Kidney (tissue), 22 donors: ENCODE measurements at places on chromosomes 3 and 15.

DNA sequence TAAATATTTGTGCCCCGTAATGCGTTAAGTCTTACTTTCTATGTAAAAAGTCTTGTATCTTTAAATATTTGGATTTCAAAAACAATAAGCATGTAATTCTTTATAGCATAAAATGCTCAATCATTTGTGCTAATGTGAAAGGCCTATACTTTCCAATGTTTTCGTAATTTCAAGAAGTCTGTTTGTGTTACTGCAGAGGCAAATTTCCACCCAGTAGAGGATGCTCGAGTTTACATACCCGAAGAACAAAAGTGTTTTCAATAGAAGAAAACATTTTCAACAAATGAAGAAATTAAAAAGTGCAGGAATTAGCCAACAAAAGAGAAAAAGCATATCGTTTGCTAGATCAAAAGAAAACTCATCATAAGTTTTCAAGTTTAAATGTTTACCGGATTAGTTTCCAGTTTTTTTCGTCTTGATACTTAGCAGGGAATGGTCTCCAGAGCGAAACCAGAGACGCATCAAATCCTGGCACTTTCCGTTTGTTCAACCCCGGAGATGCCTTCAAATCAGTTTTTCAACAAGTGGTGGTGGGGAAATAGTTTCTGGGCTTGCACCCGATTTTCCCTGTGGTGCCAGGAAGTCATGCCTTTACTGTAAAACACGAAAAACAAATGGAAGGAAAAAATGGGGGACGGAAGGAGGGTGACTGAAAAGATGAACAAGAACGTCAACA, 1.0 kb downstream of the CGGBP1 start:
- DNase-seq, result peak; percentile 35

GRCh38 chr3:30319713-30320112, 286.7 kb upstream of the TGFBR2 start:
- DNase-seq, result peak; percentile 55

- no peak for DNase-seq
These were observed 101.1 kb upstream of the THRB start for GRCh38 chr3:24595796-24596195.

GRCh38 chr3:194189243-194189791, 53.4 kb downstream of the HES1 start:
- DNase-seq, result no peak

DNA sequence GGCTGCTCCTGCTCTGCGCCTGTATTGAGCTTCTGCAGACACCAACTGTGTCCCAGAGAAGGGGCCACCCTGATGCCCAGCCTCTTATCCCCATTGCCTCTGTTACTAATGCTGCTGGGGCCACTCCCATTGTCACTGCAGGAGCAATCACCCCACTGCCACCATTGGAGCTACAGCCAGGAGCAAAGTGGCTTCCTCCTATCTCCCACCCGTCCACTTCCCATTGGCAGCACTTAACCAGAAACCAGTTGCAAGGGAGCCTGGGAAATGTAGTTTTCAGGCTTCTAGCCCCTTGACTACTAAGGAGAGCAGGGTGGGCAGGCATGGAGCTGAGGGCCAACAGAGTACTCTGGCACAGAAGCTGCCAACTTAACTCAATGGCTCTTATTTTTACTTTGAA, 55.9 kb upstream of the KLF13 start:
- no peak for DNase-seq

- DNase-seq, result no peak
These were observed 53.5 kb downstream of the SUCNR1 start for GRCh38 chr3:151926956-151927355.

- no peak for DNase-seq
These were observed 7.3 kb downstream of the ACOX2 start for GRCh38 chr3:58529516-58530353.

DNA sequence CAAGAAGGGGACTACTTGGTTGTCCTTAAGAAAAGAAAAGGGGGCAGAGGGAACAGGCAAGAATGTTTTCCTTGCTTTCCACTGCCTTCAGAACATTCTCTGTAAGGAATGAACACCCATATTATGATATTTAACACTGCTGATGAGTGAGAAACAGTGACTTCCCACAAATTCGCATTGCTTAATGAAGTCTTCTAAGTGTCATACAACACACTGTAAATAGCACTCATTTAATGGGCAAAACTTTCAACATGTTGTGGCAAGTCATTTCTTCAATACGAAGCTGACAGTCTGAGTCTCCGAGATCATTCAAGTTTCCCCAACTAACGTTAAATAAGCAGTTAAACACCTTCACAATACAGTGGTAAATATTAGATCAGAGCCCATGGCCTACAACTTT, 464.4 kb downstream of the SHQ1 start:
- no peak for DNase-seq

DNA sequence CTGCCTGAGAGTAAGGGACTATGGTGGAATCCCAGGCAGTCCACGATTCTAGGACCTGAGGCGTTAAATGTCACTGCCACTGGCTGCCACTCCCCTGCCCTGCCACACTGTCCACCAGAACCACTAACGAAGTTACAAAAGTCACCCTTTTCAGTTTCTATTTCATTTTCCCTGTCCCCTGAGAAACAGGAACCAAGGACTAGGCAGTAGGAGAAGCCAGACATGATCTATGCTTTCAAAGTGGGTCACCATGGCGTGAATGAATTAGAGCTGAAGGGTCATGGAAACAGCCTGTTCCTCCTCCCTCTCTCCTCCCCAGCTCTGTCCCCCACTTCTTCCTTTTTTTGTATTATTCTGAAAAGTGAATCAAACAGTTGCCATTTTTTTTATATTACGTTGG, 9.1 kb upstream of the ADPRH start:
- no peak for DNase-seq

GRCh38 chr3:169563775-169564059, 99.8 kb downstream of the MECOM start:
- no peak for DNase-seq

GRCh38 chr3:120820748-120821147, 78.2 kb downstream of the GTF2E1 start:
- no peak for DNase-seq

DNA sequence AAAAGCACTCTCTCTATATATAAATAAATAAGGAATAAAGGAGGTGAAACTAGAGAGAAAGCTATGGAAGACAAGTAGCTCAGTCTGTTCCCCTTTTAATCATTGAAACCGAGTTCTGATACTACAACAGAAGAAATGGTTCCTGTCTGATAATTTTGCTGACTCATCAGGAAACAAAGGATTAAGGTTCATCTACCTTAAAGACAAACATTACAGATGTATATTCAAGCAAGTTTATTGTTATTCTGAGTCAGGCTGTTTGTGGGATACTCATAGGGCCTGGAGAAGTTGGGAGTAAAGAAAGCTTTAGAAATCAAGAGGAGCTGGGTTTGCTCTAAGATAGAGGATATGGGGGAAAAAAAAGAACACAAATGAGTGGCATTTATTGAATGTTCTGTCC, 566.0 kb downstream of the ROBO2 start:
- no peak for DNase-seq

- no peak for DNase-seq
These were observed 37.2 kb downstream of the BHLHE40 start for GRCh38 chr3:5016211-5017161.

DNA sequence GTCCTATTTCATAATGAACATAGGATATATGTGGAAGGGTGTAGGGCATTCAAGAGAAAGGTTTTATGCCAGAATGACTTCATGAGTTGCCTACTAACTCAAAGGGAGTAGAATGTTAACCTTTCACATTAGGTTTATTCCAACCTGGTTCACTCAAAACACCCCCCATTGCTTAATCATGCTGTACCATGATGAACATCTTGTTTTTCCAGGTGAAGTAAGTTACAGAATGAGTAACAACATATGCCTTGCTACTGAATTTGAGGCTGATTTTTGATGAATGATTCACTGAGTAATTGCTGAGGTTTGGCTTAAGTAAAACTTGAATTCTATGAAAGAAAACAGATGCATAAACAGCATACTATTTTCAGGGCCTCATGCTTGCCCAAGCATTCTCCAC, 5.9 kb upstream of the CLDN16 start:
- DNase-seq, result no peak

- peak; percentile 15 for DNase-seq
These were observed 1.9 kb upstream of the RMDN3 start for GRCh38 chr15:40756938-40757337.

- DNase-seq, result peak; percentile 85
These were observed 5.2 kb downstream of the HYAL2 start for GRCh38 chr3:50317300-50317699.

DNA sequence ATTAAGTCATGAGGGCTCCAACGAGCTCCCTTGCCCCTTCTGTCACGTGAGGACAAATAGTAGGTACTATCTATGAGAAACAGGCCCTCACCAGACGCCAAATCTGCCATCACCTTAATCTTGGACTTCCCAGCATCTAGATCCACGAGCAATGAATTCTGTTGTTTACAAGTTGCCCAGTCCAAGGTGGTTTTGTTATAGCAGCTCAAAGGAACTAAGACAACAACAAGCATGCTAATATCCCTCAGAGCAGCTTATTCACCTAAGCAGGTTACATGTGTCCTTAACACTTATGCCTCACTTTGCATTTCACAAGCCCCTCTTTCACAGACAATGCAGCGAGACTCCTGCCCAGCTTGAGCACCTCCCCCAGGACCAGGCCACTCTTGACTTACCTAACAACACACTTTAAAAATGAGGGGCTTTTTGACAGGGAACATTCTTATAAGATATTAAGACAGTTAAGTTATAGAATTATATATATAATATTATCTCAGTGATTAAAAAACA, 219.5 kb downstream of the PLCH1 start:
- DNase-seq, result no peak

DNA sequence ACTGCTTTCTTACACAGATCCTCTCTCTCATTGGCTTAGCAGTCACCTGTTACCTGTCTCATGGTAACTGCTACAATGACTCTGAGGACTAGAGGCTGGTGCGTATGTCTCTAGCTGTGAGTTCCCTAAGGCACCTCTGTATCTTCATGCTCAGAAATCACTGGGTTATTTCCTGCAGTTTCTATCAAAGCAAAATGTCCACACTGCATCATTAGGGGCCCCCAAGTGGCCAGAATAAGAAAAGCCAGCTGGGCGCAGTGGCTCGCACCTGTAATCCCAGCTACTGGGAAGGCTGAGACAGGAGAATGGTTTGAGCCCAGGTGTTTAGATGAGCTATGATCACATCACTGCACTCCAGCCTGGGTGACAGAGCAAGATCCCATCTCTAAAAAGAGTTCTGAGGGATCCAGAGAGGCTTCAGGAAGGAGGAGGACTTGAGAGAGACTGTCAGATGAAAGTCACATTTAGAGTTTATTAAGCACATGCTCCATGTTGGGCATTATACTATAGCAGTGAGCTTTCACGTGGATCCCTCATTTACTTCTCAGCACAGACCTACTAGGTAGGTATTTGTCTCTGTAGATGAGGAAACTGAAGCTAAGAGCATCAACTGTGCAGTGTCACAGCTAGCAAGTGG, 2.3 kb upstream of the VPS18 start:
- DNase-seq, result peak; percentile 49

DNA sequence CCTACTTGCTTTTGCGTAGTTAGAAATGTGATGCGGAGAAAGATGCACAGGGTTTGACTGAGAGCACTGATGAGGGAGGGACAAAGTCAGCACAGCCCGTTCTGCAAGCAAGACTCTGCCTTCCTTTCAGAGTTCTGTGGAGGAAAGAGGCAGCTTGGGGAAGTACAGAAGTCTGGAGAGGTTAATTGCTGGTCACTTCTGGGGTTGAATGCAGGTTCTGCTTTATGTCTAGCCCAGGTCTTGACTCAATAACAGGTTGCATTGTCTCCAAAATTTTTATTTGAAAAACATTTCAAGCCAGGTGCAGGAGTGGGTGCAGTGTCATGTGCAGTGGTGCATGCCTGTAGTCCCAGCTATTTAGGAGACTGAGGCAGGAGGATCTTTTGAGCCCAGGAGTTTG, 461.7 kb downstream of the NR2F2 start:
- DNase-seq, result no peak

- DNase-seq, result no peak
These were observed 45.2 kb downstream of the CCNB2 start for GRCh38 chr15:59150185-59150584.

- DNase-seq, result no peak
These were observed 75.7 kb upstream of the FAM3D start for GRCh38 chr3:58742239-58742638.

- no peak for DNase-seq
These were observed 1.8 kb upstream of the UBE2E2 start for GRCh38 chr3:23201154-23201838.

GRCh38 chr3:187571701-187572100, 98.5 kb downstream of the SST start:
- DNase-seq, result no peak

DNA sequence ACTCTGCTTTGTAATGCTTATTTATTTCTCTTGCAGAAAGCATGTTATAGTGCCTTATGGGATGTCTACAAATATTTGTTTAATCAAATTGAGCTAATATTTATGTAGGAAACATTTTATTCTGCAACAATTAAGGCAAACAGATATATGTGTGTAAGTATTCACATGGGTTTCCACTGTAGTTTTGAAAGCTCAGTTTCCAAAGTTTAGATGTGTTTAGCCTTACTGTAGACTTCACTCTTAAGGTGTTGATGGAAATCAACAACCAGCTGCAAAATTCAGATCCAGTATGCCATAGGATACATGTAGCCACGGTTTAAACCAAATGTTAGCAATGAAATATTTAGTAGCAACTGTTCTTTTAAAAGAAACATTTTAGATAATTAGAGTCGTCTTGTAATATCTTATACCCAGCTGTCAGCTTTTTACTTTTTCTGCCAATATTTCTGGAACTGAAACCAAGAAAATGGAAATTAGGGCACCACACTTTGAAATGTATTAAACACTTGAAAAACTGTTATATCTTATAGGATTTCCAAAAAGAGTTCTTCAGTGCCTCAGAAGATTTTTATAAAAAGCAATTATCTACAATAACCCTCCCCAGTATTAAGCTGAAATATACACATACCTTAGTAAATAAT, 18.5 kb downstream of the PIK3CA start:
- DNase-seq, result no peak

DNA sequence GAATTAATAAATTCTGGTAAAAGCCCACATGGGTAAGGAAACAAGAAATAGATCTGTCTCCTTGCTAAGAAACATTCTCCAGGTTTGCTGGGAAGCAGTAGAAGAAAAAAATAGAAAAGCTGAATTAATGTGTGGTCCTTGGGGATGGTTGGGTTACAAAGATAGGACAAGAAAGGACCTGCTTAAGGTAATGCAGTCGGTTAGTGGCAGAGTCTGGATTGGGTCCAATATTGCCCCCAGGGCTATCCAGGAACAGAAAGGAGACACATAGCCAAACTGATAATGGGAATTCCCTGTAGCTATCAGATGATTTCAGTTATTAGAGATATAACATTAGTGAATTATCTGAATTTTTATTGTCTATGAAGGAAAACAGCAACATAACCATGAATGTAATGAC, 584.3 kb downstream of the ROBO1 start:
- DNase-seq, result no peak
